Stimulated activated CD4-positive, alpha-beta T cell treated with anti-CD3 and anti-CD28 coated beads, TNF-alpha, amount 100 ng/mL, for 24 hours (primary cell): ENCODE measurements at places on chromosomes 4 and X.

DNA sequence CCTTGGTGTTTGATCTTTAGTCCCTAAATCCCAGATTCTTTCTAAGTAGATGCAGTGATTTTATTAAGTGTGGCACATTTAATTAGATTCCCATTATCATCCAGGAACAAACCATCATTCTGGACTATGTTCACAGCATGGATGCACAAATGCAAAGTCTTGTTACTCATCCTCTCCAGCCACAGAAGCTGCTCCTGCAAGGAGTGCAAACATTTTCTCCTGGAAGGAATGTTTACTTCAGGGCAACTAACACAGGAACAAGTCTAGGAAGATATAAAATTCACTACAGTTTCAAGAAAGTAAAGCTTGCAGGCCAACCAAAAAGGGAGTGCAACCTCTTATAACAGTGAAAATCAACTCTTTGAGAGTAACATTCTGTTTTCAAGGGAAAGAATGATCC lies 106.0 kb downstream of the IQCM start:
- no peak for DNase-seq

DNA sequence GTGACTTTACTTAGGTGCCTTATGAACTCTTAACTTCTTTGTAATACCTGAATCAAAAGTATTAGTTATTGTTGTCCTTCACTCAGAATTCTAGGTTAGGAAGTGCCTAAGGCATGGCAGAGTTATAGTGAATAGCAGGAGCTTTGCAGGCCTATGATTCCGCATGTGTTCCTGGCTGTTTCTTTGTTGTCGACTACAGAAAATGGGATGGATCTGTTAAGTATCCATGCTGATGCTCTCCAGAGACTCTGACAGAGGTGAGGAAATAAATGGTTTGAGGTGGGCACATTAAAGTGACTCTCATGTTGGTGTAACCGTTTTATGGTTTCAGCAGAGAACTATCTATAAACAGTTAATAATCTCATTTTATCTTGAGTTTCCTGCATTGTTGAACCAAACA lies 1601.3 kb downstream of the PCDH7 start:
- no peak for DNase-seq

DNA sequence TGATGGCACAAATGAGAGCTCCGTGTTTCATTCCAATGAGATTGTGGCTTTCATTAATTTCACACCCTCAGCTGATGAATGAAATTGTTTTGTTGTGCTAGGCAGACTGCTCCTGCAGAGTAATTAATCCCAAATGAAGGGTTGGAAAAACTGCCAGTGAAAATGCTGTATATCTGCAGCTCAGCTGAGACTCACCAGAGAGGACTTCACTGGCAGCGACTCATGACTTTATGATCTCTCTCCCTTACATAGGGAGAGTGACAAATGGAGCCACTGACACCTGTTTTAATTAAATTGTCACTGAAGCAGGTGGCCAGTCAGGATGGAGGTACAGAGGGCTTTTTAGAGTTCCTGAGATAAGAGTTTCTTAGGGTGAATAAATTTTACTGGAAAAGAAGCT lies 24.8 kb downstream of the GRXCR1 start:
- no peak for DNase-seq

DNA sequence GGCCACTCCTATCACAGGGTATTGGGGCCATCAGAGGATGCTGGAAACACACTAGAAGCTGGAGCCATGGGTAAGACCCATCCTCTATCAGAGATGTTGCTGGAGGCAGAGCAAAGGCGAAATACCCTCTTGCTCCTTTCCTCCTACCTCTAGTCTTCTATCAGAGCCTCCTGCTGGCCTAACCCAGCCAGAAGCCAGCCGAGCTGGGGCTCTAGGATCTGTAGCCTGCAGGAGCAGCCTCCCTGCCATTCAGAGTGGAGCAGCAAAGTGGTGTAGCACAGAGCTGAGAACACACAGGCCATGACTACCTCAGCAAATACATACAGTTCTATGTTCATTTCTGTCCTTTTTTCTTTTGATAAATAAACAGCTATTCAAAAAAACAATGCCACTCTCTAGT lies 35.7 kb downstream of the GATB start:
- DNase-seq, result no peak

- no peak for DNase-seq
These were observed 335.7 kb downstream of the BMPR1B start for GRCh38 chr4:95093460-95093859.

- no peak for DNase-seq
These were observed 20.6 kb downstream of the GAB1 start for GRCh38 chr4:143357161-143357845.

DNA sequence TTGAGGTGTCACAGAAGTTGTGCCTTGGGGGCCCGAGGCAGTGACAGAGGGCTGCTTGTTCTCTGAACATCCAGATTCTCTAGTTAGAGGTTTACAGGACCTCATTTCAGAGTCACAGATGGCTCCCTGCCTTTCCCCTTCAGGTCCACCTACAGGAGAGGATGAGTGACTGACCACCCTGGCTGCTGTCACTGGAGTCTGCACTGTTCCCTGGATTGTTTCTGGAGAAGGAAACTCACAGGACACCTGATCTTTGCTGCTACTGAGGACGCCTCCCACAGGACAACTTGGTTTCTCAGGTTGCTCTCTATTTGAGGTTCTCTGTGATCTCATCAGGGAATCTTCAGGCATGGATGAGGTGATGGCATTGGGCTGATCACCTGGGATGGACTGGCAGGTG lies 58.3 kb downstream of the GPRIN3 start:
- no peak for DNase-seq

DNA sequence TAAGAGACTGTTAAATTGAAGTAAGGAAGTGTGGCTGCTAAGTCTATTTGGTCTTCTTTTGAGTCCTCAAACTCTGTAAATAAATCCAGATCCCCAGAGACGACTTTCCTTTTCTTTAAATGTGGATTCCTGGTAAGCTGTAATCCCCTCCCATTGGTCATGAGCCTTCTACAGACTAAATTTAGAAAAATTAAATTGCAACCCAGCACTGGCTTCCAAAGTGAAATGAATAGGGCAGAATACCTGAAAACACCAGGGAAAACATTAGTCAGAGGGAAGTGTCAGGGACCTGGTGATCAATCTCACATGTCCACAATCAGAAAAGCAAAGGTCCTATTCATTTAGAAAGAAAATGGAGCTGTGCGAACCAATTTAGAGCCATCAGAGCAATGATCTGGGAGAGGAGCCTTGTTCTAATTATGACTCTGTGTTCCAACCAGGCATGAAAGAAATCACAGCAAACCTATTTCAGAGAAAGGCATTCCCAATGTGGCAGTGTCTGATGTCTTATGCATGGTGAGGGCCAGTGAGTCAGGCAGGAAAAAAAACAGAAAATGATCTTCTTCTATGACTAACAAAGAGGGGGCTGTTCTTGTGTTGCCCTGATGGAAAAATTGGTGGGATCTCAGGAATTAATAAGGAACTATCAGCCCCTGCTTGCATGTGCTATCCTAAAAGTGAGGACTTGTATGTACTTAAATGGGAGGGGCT lies 19.8 kb upstream of the CCDC149 start:
- no peak for DNase-seq

DNA sequence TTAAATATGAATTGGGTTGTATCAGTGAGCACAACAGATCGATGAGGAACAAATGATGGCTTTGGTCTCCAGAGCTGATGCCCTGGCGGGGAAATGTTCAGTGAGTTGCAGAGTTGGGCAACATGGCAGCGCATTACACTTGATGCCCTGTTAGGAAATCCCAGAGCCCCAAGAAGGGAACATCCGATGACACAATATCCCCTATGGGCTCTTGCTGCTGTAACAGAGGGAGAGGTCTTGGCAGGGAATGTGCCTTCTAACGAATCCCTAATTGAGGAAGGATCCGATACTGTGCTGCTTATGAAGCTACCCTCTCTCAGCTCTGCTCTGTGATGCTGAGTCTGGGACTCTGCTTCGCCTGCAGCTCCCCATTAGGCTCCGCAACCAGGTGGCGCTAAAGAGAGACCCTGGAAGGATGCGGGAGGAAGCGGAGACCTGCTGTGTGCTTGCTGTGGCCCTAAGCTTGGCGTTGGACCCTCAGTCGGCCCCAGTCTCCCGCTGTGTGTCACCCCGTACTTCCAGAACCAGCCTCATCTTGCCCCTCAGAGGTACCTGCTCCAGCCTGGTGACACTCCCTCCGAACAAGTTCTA lies 38.9 kb downstream of the PDHA1 start:
- DNase-seq, result peak; percentile 54

DNA sequence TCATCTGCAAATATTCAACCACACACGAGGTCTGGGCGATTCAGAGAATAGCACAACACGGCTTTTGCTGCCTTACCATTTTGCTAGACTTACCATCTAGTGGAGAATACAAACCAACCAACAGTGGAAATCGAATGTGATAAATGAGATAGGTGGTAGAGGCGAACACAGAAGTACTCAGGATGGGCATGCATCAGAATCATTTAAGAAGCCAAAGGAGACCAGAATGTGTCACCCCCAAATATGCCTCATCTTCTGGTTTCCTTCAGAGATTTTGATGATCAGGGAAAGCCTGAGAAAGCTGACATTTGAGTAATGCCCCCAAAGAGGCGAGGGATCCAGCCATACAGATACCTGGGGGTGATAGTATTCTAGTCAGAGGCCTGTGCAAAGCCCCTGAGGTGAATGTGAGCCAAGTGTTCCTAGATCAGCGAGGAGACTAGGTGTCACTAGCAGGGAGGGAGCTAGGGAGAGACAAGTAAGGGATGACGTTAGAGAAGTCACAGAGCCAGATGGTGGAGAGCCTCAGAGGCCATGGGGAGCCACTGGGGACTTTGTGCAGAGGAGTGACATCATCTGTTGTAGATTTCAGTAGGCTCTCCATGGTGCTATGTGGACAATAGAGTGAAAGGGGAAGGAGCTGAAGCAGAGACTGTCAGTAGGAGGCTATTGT lies 1.7 kb downstream of the MTMR1 start:
- no peak for DNase-seq

GRCh38 chr4:157961229-157961990 lies 211.4 kb downstream of the GASK1B start:
- no peak for DNase-seq

- no peak for DNase-seq
These were observed 92.2 kb upstream of the RAPGEF2 start for GRCh38 chr4:159010563-159011260.

DNA sequence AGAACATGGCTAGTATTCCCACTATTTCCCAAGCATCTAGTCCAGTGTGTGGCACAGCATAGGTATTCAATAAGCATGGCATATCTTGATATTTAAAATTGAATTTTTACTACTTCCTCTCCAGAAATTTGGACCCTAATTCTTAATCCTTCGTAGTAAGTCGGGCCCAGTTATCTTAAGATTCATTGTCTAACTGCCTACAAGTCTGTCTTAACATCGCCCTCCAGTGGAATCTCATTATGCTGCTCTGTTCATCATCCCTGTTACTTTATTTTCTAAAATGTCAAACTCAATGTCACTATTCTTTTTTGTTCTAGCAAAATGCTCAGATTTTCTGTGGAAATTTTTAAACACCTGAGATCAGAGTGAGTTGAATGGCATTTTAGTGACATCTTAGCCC lies 606.2 kb downstream of the KLHL13 start:
- no peak for DNase-seq

DNA sequence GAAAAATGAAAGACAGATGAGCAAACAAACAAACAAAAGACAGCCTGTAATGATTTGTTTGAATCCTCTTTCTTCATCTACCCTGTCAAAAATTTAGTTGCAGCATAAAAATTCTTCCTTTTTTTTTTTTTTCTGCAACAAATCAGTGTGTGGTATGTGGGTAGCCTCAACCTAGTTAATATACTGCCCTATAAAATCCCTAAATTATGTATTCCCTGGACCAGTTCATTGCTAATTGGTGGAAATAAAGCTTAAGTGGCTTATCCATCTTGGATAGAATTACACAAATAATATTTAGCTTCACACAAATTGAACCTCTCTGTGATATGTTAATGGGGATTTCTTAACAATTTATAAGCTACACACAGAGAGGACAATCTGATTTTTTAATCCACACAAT lies 208.4 kb downstream of the NDST4 start:
- DNase-seq, result no peak

DNA sequence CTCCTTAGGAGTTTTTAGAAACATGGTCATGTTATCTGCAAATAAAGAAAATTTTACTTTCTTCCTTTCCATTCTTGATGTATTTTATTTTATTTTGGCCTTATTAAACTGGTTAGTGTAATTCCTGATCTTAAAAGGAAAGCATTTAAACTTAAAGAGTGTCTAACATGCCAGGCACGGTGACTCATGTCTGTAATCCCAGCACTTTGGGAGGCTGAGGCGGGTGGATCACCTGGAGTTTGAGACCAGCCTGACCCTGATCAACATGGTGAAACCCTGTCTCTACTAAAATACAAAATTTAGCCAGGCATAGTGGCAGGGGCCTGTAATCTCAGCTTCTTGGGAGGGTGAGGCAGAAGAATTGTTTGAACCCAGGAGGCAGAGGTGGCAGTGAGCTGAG lies 281.3 kb downstream of the PTTG2 start:
- DNase-seq, result no peak

DNA sequence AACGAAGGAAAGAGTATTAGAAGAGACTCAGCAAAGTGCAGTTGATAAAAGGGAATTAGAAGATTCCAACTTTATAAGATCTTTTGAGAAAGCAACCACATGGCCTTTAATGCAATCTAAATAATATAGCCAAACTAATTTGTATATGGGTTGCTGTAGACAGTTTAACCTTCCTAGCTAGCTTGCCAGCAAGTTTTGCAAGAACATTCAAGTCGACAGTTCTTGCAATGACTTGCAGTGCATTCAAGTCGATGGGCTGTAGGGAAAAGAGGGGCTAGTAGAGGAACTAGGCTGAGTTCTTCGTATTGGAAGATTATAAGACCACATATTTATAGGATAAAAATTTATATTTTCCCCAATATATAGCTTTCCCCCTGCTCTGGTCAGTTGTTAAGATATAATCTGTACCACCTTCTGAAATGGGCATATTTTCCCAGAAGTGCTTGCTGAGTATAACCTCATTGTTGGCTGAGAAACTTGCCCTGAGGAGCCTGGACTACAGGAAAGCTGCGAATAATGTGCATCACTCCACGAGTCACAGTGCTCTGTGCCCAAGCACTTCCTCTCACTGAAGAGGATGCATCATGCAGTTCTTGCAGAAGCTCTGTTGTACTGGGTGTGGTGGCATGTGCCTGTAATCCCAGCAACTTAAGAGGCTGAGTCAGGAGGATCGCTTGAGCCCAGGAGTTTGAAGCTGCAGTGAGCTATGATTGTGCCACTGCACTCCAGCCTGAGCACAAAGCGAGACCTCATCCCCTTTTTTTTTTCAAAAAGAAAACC lies 56.7 kb downstream of the DOCK11 start:
- no peak for DNase-seq

GRCh38 chr4:95084584-95084983 lies 326.8 kb downstream of the BMPR1B start:
- DNase-seq, result no peak

- no peak for DNase-seq
These were observed 47.7 kb downstream of the KLF8 start for GRCh38 chrX:56279863-56280262.

DNA sequence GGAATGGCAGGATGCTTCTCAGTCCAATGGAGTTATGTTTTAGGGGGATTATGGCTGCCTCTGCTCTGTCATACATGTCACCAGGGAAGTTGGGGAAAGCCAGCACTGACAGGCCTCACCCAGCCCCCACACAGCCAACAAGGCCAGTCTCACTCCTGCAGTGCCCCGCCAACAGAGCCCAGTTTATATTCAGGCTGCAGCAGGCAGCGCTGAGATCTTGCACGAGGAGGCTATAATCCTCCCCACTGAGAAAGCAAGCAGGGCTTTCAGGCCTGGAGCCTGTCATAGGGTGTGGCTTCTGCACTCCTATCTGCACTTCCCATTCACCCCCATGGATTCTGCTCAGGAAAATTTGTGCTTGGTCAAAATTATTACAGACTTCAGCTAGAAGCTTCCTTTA lies 25.1 kb downstream of the ADAD1 start:
- no peak for DNase-seq
